ENCODE measurements at places on chromosomes 3 and 15. TPM values are rescaled to one million over a fixed set of nuclear protein-coding genes. Genes with fewer than 3 reads are reported as not detected.

Gene CCDC54
- not detected for total RNA-seq

Gene DRD3
- not detected for total RNA-seq

Gene GOLGA6A
- total RNA-seq: not detected

Gene GRIP2
- total RNA-seq: 39.3 TPM

Gene CATSPER2
- 0.54 TPM for total RNA-seq

Gene PCLAF
- 1.1 TPM for total RNA-seq

- DNase-seq: no peak
Measured at GRCh38 chr3:106097817-106098435, 229.1 kb upstream of the CBLB start.

GRCh38 chr3:53812434-53812833 is 33.8 kb downstream of the CHDH start:
- no peak for DNase-seq

GRCh38 chr15:93164409-93164808 is 75.4 kb upstream of the RGMA start:
- DNase-seq: no peak

All from Right ventricle myocardium inferior (tissue), 1 donor.